Stimulated activated CD4-positive, alpha-beta T cell treated with anti-CD3 and anti-CD28 coated beads, TNF-alpha, amount 100 ng/mL, for 1 hour (primary cell): ENCODE measurements at places on chromosomes 3 and 15.

DNA sequence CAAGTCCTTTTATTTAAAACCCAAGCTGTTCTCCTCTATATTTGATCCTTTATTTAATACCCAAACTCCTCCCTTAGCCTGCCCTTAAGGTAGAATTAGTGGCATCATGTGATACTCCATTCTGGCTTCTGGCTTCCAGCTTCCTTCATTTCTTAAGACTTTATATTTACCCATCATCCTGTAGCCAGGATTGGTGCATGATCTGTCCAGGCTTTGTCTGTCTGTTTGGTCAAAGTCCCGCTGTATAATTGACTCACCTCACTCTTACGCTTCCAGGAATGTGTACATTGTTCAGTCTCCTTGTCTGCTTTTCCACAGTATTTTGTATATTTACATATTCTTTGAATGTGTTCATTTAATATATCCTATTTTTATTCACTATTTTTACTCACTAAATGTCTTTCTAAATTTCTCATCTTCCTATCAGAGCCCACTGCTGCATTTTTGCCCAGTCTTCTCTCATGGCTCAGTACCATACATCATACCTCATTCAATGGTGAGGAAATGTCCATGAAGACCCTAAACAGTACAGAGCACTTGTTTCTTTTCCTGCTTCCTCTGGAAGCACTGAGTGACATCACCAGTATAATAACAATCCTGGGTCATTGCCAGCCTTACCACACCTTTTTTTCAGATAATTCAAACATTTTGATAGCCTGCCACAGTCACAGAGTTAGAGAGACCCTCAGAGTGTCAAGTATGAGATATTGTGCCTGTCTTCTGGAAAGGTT lies 31.5 kb downstream of the TMEM108 start:
- no peak for DNase-seq

DNA sequence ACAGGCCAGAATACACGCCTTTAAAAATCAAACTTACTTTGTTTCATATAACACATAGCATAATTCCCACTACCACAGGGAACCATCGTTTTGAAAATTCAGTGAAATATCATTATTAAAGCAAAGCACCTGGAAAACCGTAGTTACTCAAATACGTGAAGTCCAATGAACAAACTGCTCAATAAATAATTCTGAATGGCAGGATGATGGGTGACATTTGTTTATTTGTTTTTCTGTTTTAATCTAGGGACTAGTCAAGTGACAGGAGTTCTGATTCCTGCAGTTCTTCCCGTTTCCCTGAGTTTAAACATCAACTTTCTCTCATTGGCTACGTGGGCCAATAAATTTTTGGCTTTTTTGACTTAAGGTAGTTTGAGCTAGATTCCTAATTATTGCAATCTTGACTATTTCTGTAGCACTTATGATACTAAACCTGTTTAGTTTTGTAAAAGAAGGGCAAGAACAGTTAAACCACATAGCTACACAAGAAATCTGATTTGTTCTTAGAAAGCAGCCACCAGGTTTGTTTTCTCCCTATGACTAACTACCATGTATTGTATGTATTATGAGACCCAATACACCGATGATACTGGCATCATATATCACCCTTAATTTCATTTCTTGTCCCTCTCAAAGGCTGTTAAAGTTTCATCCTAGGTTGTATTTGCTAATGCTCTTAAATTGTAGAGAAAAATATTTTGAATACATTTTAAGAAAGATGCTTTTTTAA lies 411.2 kb downstream of the SHQ1 start:
- DNase-seq = no peak

DNA sequence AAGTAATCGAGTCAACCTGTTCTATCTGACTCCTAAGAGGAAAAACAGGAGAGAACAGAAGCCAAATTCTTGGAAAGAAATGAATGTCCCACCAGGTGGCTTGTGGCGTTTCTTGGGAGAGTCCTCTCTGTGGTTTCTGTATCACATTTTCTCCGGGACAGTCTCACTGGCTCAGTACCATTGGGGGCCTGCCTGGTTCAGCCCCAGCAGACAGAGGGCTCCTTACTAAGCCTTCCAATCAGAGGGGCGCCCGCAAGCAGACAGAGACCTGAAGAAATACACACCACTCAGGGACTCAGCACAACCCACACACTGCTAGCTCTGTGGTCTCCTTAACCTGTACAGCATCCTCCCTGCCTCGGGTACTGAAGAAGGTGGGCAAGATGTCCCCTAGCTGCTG lies 302.1 kb downstream of the TLE3 start:
- DNase-seq = no peak

- no peak for DNase-seq
Observed at GRCh38 chr3:74420538-74421124, 193.8 kb downstream of the CNTN3 start.

- peak; percentile 78 for DNase-seq
Observed at GRCh38 chr3:122793568-122794416, at the start of gene HSPBAP1. Gene HSPBAP1 (minus strand): TSS chr3:122793831. CDS start chr3:122793680, 151 bp downstream.

DNA sequence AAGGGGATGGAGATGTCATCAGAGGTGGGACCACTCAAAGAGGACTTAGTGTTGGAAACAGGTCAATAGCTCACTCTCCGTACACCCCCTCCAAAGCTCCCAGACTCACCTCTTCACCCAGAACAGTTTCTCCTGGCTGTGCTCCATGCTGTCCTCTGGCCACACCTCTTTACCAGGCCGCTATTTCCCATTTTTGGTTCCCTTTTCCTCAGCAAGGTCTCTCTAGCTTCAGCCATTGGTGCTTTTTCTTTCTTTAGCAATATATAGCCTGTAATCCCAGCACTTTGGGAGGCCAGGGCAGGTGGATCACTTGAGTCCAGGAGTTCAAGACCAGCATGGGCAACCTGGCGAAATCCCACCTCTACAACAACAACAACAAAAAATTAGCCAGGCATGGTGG lies 123.6 kb upstream of the SMAD3 start:
- DNase-seq = no peak

GRCh38 chr3:149080011-149080698 lies 6.2 kb downstream of the HLTF start:
- no peak for DNase-seq

DNA sequence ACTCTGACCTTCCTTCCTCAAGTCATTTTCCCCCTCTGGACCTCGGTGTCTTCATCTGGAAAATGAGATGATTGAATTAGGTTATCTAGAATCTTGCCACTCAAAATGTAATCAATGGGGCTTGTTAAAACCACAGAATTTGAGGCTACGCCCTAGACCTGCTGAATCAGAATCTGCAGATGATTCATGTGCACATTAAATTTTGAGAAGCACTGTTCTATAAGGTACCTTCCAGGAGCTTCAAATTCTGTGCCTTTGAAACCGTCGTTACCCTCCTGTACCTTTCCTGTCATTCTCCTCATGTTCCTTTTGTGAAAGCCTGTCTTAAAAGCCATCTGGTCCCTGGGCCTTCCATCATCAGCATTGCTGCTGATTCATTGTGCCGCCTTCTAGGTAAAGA lies 172.4 kb upstream of the TOPAZ1 start:
- DNase-seq = no peak

DNA sequence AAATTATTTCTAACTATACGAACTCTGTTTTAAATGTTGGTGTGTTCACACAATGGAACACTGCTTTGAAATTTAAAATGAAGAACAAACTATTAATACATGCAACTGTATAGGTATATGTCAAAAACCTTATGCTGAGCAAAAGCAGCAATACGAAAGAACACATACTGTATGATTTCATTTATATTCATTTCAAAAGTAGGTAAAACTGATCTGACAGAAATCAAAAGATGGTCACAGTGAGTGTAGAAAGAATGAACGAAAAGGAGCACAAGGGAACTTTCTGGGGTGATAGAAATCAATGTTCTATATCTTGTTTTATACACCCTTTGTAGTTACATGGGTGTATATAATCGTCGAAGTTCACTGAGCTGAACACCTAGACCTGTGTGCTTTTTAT lies 12.6 kb downstream of the ATP8B4 start:
- no peak for DNase-seq

- DNase-seq = no peak
Observed at GRCh38 chr3:77329116-77329515, 289.2 kb downstream of the ROBO2 start.

DNA sequence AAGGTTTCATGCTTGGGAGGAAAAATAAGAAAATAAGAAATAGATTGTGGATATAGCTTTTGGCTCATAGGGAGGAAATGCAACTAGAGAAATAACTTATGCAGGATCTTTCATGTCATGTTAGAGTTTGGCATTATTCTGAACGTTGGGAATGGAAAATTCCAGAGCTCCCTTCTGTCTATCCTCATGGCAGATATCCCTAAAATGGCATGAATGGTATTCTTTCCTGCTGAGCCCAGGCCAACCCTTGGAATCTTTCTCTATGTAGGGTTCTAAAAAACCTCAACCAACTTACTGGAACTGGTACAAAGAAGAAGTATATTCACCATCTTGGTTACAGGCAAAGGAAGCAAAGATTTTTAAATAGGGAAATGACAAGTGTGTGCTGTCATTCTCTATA lies 212.5 kb downstream of the CHST2 start:
- no peak for DNase-seq

DNA sequence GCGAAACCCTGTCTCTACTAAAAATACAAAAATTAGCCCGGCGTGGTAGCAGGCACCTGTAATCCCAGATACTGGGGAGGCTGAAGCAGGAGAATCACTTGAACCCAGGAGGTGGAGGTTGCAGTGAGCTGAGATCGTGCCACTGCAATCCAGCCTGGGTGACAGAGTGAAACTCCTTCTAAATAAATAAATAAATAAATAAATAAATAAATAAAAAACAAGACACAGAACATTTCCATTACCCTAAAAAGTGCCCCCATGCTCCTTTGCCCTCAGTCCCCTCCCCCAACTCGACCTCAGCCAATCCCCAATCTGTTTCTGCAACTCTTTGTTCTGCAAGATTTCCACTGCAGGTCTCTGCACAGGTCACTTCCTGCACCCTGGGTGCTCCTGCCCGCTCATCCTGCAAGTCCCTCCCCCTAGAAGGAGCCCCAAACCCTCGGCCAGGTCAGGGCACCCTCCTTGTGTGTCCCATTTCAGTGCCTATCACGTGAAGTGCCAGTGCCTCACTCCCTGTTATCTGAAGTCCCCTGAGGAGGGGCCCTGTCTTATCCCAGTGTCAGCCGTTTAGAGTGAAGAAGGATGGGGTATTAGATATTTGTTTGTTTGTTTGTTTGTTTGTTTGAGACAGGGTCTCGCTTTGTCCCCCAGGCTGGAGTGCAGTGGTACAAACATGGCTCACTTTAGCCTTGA lies 1.1 kb downstream of the FAM240A start:
- no peak for DNase-seq

DNA sequence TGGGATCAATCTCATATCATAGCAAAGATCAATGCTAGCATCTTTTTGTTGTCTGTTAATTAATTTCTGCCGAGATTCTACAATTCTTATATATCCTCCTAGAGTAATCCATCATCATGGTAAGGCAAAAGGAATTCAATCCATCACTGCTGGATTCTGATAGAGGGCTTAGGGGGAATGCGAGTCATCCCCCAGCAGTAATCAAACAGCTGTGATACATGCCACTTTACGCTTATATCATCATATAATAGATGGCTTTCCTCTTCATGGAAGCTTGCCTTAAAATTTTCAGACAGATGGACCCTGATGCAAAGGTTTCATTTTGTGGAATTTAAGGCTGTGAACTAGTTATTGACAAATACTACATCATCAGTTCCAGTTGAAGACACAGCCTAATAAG lies 645.9 kb downstream of the CADM2 start:
- no peak for DNase-seq

- no peak for DNase-seq
Observed at GRCh38 chr3:13054341-13055285, 18.6 kb downstream of the IQSEC1 start.

GRCh38 chr15:52349052-52349700 lies 53.6 kb upstream of the MYO5C start:
- DNase-seq = no peak

DNA sequence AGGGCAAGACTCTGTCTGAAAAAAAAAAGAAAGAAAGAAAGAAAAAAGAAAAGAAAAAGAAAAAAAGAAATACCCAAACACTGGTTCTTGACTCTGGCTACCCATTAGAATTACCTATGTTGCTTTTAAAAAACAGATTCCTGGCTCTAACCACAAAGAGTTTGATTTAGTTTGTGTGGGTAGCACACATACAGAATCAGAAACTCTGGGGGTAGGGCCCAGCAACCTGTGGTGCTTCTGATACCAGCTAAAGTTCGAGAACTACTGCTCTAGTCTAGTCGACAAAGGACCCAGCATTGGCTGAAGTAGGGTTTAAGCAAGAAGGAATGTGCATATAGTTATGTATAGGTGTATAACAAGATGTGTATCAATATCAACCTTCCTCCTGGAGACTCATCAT lies 392.7 kb downstream of the EFHB start:
- no peak for DNase-seq

DNA sequence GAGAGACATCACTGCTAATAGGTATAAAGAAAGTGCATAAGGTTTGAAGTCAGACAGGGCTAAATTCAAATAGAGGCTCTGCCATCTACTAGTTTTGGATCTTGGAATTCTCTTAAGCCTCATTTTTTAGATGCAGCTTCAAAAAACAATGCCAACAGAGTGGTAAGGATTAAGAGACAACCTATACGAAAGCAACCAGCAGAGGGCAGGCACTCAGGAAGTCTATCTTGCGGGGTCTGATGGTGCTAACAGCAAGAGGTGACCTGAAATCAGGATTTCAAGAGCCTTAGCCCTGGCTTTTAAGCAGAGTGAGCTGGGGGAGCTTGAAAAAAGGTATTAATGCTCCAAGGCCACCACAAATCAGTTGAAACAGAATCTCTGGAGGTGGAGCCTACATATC lies 40.7 kb downstream of the LDHAL6B start:
- DNase-seq = no peak

- DNase-seq = no peak
Observed at GRCh38 chr3:24310887-24311286, 183.8 kb downstream of the THRB start.

- DNase-seq = no peak
Observed at GRCh38 chr3:182562274-182562673, 231.0 kb upstream of the ATP11B start.

DNA sequence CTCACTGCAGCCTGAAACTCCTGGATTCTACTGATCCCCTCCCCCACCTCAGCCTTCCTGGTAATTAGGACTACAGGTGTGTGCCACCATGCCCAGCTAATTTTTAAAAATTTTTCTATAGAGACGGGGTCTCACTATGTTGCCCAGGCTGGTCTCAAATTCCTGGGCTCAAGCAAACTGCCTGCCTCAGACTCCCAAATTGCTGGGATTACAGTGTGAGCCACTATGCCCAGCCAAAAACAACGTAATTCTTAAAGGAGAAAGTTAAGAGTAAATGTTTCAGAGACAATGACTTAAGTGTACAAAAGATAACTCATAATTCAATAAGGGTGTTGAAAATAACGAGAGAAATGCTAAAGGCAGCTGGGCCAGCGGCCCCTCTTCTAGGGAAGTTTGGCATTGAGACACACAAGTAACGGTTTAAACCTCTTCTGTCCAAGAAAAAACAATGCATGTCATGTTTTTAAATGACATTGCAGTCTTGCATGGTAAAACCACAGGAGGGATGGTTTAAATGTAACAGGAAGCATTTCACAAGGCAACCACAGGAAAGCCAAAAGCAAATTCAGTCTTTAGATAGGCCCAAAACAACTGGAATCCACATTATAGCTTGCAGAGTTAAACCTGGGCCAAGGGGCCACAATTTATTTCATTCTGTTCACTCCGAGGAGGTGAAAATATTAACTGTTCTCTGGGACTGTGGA lies 5.1 kb downstream of the PROK2 start:
- DNase-seq = no peak
